LHCN-M2 (cell line): ENCODE measurements at places on chromosomes 2 and 18. TPM values are rescaled to one million over a fixed set of nuclear protein-coding genes. Genes with fewer than 3 reads are reported as not detected.

Gene SLC25A52
- not detected in 2 replicates for total RNA-seq

Gene REG1B
- not detected in 2 replicates for total RNA-seq

Gene EGR4
- total RNA-seq, result not detected in 2 replicates

Gene CFC1
- total RNA-seq, result not detected in 2 replicates

Gene BOLL
- not detected in 2 replicates for total RNA-seq

Gene SKA1
- total RNA-seq, result 44.1 and 47.3 TPM in 2 replicates

DNA sequence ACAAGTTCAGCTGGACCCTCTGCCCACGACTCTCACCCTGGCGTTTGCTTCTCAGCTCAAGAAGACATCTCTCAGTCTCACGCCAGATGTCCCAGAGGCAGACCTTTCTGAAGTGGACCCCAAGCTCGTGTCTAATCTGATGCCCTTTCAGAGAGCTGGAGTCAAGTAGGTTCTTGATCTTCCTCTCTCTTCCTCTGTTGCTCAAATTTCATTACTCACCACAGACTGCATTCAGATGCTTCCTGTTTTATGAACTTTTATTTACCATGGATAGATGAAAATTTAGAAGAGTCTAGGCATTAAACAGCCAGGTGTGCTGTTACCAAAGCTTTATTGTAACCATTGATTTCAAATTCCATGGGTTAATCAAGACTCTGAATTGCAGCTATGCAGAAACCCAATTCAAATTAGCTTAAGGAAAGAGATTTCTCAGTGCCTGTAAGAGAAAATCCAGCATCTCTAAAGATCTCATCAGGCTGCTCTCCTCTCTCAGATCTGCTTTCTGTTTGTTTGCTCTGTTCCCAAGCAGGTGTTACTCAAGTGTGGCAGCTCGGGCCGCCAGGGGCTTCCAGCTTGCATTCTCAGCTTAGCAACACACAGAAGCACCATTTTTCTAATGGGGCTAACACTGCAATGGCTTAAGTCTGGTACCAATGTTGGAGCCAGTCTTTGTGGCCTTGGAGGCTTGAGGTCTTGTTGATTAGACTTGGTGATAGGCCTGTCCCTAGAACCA is 16.5 kb downstream of the SMARCAL1 start:
- no peak for DNase-seq

- no peak for DNase-seq
Measured at GRCh38 chr2:210027608-210028007, 25.2 kb downstream of the RPE start.

GRCh38 chr2:27741673-27742072 is 29.8 kb upstream of the MRPL33 start:
- no peak for DNase-seq

GRCh38 chr18:477565-477964 is 22.9 kb downstream of the COLEC12 start:
- DNase-seq, result no peak

GRCh38 chr2:75560022-75560767 is 544 bp downstream of the EVA1A start:
- DNase-seq, result peak; percentile 37

- DNase-seq, result no peak
Measured at GRCh38 chr2:175007510-175007909, 2.3 kb upstream of the CHN1 start.

DNA sequence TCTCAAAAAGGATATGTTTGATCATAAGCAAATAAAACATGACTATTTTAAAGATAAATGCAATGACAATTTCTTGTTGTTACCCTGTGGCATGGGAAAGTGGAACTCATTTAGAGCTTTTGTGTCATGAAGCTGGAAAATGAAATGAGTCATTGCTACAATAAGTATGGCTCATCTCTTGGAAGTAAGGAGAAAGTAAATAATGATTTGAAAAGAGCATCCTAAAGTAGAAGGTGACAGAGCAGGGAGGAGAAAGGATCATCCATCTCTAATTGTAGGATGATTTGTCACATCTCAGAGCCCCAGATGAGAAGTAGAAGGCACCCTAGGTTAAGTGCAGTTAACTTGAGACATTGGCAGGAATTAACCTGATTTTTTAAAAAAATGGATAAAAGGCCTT is 200.5 kb downstream of the CPS1 start:
- DNase-seq, result peak; percentile 2

GRCh38 chr2:173990970-173991819 is 26.0 kb upstream of the SP3 start:
- DNase-seq, result peak; percentile 65
